ENCODE measurements at places on chromosomes 1 and 21.

GRCh38 chr1:13462682-13463081, 51.1 kb downstream of the LRRC38 start:
- DNase-seq, result no peak

DNA sequence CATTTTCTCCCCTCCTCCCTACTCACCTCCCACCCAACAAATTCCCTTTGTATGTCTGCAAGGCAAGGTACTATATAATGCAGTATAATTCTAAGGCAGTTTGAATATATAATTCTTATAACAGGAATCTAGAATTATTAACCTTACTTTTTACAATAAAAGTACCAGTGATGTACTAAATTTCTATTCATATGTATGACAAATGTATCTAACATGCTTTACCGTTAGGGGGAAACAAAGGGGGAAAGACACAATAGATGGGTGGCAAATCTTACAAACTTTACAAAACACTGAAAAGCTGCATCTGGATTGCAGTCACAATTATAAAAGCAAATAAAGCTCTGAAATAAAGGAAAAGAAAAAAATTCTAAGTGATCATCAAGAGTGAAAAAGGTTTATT, 2.3 kb downstream of the PIK3R3 start:
- DNase-seq, result no peak

DNA sequence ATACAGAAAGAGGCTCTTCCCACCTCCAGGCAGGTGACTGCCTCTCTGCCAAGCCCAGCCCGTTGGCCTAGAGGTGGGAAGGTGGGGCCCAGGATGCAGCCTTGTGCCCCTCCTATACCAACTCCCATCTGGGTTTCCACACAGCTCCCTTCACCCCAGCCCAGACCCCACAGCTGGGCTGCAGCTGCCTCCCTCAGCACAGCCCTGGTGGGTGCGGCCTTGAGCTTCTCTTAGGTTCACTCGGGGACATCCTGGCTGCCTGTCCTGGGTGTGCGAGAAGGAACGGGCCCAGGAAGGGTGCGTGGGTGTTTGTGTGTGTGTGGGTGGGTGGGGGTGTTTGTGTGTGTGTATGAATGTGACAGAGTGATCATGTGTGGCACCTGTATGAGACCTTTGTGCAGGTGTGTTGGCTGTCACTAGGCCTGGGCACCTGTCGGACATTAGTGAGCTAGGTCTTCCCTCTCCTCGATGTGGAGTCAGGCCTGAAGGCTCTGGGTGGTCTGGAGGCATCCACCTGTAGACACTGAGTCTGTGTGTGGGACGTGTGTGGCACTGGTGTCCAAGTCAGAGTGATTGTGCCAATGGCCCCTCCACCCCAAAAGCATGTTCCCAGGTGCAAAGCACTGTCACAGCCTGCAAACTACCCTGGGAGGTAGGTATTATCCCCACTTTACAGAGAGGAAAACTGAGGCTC, 30.7 kb downstream of the FOXO6 start:
- no peak for DNase-seq

GRCh38 chr1:18069903-18070302, 37.7 kb upstream of the IGSF21 start:
- no peak for DNase-seq

DNA sequence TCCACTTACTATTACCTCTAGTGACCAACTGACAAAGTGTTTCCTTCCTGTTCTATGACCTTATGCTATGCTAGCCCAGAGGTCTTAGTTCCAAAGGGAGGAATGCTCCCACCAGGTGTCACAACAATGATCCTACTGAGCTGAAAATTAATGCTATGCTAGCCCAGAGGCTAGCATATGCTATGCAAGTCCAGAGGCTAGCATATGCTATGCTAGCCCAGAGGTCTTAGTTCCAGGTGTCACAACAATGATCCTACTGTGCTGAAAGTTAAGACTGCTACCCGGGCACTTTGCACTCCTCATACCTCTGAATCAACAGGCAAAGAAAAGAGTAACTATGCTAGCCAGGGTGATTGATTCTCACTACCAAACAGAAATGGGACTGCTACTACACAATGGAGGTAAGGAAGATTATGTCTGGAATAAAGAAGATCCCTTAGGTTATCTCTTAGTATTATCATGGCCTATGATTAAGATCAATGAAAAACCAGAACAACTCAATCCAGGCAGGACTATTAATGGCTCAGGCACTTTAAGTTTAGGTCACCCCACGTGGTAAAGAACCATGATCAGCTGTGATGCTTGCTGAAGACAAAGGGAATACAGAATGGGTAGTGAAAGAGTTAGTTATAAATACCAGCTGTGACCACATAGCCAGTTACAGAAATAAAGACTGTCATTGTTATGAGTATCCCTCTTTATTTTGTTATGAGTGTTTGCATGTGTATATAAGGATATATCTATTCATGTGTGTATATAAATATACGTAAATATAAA, 114.1 kb downstream of the CSMD2 start:
- no peak for DNase-seq

DNA sequence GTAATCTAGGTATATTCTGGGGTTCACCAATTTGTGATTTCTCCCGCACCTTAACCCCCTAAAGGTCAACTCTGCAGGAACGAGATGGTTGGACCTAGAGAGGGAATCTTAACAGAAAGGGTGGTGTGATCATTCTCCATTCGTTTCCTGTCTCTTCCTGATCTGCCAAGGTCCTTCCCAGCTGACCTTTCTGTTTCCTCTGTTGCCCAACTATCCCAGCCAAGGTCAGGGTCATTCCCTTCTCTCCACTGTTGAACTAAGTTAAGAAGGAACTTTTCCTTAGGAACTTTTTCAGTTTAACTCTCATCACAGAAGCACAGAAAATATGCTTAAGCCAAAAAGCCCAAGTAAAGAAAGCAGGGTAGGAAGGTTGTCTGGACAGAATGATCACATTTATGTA, 49.3 kb downstream of the KAZN start:
- no peak for DNase-seq

- DNase-seq, result no peak
Measured at GRCh38 chr1:232477728-232478127, 152.2 kb downstream of the SIPA1L2 start.

All from stimulated activated CD8-positive, alpha-beta memory T cell treated with anti-CD3 and anti-CD28 coated beads, Interleukin-4, amount 100 ng/mL, for 1 hour (primary cell).